ENCODE measurements at places on chromosomes 6 and 20. TPM values are rescaled to one million over a fixed set of nuclear protein-coding genes. Genes with fewer than 3 reads are reported as not detected.

- no peak for DNase-seq
Observed at GRCh38 chr6:135088818-135089809, 34.5 kb upstream of the HBS1L start.

DNA sequence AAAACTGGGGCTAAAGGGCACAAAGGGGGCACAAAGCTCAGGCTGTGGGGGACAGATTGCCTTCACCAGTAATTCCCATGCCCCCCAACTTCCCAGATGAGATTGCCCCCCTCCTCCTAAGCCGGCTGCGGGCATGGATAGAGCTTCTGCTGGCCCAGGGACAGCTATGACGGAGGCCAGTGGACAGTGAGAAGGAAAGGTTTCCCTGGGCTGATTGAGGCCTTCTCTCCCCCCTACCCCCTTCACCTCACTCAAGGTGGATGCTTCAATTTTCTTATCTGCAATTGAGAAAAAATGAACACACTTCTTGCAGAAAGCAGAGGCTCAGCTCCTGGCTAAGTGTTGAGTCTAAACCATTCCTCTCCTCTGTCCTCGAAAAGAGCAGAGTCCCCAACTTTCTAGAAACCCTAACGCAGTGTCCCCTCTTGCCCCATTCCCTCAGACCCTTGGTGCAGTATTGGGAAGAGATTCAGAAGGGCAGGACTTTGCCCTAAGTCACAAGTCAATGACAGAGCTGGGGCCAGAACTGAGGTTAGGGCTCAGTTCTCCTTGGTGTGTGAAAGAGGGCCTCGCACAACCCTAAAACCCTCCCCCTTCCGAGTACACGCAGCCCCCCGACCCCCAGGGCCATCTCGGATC is 808 bp downstream of the SDC4 start:
- no peak for DNase-seq

GRCh38 chr20:1818895-1819294 is 76.3 kb upstream of the SIRPA start:
- no peak for DNase-seq

DNA sequence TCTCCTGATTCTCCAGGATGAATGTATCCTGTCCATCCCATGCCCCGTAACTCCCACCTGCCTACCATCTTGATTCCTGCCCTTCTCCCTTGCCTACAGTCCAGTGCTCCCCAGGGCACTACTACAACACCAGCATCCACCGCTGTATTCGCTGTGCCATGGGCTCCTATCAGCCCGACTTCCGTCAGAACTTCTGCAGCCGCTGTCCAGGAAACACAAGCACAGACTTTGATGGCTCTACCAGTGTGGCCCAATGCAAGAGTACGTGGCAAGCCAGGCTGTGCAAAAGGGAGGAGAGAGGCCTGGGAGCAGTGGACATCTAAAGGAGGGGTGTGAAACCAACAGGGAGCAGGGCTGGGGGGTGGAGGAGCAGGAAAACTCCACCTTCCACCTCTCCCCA is 15.0 kb upstream of the ZNF76 start:
- DNase-seq, result no peak

GRCh38 chr6:157427969-157428368 is 47.0 kb downstream of the ZDHHC14 start:
- no peak for DNase-seq

DNA sequence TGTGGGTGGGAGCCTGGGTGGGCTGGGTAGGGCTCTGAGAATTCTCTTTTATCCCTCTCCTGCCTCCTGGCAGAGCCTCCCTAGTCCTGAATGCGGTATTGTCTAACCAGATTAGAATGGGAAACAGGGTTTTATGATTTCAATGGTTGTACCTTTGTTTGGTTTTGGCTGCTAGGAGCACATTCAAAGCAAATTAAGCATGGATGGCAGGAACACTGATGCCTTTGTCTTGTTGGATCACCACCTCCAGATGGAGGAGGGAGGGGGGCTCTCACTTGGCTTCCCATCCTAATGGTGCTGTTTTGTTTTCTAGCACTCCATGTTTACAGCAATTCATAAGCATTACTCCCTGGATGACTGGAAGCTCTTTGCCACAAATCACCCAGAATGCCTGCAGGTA is 11.6 kb downstream of the GMPR start:
- DNase-seq, result no peak

- no peak for DNase-seq
Observed at GRCh38 chr6:14876778-14877613, 368.9 kb upstream of the JARID2 start.

GRCh38 chr6:33028220-33028849 is 18.9 kb upstream of the HLA-DOA start:
- no peak for DNase-seq

GRCh38 chr6:156389296-156389695 is 387.9 kb upstream of the ARID1B start:
- DNase-seq, result no peak

GRCh38 chr6:148112851-148113319 is 229.8 kb upstream of the SASH1 start:
- no peak for DNase-seq

DNA sequence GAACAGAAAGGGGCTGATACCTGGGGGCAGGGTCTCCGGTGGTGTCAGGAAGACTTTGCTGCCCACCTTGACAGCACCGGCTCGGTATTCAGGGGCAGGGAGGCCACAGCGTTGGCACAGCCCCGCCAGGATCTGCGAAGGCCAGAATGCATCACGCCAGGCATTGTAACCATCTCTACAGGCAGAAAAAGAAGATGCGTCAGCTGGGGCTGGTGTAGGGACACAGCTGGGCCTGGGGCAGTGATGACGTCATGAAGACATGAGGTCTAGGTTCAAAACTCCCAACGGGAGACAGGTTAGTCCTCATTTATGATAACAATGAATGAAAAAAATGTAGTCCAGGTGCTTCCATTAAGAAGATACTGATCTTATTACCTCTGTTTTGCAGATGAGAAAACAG is 22.0 kb downstream of the ERGIC3 start:
- no peak for DNase-seq

GRCh38 chr6:148955441-148955840 is 208.6 kb downstream of the UST start:
- DNase-seq, result no peak

GRCh38 chr6:121443971-121444541 is 8.6 kb downstream of the GJA1 start:
- no peak for DNase-seq

The LZTS3 gene
- total RNA-seq, result 54.1 TPM

The TAAR6 gene
- not detected for total RNA-seq

The KIF25 gene
- 0.43 TPM for total RNA-seq

The SOBP gene
- 11.0 TPM for total RNA-seq

The HS3ST5 gene
- 0.26 TPM for total RNA-seq

The TSBP1 gene
- not detected for total RNA-seq

The GTSF1L gene
- total RNA-seq, result not detected

The SLC22A16 gene
- total RNA-seq, result not detected

The PGC gene
- 6.7 TPM for total RNA-seq

The MAP7 gene
- 56.8 TPM for total RNA-seq
